Skeletal muscle cell (primary cell): ENCODE measurements at places on chromosomes 4 and X.

DNA sequence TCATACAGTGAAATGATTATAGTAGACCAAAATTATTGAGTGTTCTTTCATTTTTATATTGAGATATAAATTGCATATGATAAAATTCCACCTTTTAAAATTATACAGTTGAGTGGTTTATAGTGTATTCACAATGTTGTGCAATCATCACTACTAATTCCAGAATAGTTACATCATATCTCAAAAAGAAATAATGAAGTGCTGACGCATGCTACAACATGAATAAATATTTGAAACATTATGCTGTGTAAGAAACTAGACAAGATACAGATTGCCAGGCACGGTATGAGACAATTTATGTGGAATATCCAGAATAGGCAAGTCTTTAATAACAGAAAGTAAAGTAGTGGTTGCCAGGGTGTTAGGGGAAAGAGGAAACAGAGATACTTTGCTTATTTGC, 871.7 kb downstream of the FAM133A start:
- no peak for DNase-seq

- no peak for DNase-seq
These were observed 38.5 kb upstream of the TAPT1 start for GRCh38 chr4:16264798-16265197.

DNA sequence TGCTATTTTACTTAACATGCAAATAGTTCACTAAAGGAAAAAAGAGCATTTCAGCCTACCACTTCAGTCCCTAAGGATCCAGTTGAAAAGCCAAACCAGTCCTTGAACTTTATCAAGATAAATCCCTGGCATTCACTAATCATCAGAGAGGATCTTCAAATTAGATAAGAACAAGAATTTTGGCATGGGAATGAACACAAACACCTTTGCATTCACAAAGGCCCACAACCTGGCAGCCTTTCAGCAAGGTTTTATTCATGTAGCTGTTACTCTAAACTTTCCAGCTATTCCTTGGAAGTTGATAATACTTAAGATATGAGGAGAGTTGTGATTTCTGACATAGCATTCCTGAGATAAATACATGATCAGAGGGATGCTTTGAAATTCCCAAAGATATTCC, 193.4 kb downstream of the LRBA start:
- DNase-seq = no peak

GRCh38 chr4:7722766-7723387, 216.8 kb downstream of the AFAP1 start:
- no peak for DNase-seq

- peak; percentile 76 for DNase-seq
These were observed 29.3 kb downstream of the CRMP1 start for GRCh38 chr4:5863461-5864113.

GRCh38 chrX:153321381-153322124, at the start of gene PNMA6F:
PNMA6F (minus strand) TSS chrX:153321767; CDS start chrX:153320674, 1,093 bp downstream.
- no peak for DNase-seq

- peak; percentile 61 for DNase-seq
These were observed 4.7 kb downstream of the FAM120C start for GRCh38 chrX:54178100-54178940.

- no peak for DNase-seq
These were observed 85.8 kb downstream of the CXXC4 start for GRCh38 chr4:104408878-104409277.

DNA sequence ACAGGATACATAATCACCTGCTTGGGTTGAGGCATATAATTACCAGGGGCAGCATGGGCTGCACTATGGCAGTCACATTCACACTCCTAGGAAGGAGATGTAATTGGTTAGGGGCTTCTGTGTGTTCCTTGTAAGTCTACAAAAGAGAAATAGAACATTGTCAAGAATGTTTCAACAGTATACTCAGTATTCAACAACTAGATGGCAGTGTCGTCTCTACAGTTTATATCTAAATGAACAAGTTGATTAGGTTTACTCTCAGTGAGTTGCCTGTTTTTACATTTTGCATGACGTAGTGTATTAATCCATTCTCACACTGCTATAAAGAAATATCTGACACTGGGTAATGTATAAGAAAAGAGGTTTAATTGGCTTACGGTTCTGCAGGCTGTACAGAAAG, 50.5 kb upstream of the RAB33B start:
- no peak for DNase-seq

- DNase-seq = no peak
These were observed at the start of gene STS for GRCh38 chrX:7147413-7147977. STS (plus strand) TSS chrX:7147712; CDS start chrX:7253200, 105,488 bp downstream.

DNA sequence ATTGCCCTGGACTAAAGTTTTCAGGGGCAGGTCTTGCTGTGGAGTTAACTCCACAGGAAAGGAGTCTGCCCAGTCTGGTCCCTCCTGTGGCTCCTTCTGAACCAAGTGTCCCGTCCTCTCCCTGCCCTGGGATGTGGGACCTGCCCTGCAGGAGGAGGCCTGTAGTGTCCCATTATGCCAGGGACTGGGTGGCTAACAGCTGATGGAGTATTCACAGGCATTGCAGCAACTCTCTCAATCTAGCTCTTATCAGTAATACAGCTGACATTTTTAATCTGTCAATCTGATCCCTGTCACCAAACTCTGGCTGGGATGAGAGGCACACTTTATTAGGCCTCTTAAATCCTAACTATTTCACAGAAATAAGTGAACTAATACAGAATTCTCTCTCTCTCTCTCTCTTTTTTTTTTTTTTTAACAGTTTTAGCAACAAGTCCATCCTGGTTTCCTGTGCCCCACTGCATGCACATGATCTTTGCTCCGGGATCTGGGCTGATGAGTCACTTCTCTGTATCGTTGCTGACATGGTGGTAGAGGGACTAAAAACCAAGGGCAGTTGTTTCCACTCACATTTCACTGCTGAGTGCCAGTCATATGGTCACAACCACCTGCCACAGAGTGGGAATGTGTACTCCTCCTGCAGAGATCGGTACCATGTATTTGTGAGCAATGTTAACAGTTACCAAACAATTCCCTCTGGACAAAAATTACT, 39.1 kb downstream of the HAND2 start:
- peak; percentile 72 for DNase-seq

- DNase-seq = no peak
These were observed 329.6 kb upstream of the CLNK start for GRCh38 chr4:11014199-11014598.

GRCh38 chr4:10730019-10730418, 45.5 kb upstream of the CLNK start:
- no peak for DNase-seq

GRCh38 chr4:102546635-102547034, 45.5 kb downstream of the NFKB1 start:
- DNase-seq = no peak

DNA sequence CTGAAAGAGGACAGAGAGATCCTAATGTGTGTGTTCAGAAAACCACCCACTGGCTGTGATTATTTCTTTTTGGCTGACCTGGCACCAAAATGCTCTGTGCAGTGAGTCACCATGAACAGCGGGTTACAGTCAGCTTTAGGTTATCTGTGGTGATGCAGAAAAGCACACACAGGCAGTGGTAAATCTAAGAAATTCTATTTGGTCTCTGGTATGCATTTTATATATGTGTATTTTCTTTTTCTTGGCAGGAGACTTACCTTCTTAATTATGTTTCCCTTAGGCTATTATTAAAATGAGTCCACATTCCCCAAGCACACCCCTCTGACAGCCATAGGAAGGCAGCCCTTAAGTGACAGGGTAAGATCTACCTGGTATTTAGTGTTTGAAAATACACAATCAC, 79.1 kb upstream of the TFDP3 start:
- peak; percentile 26 for DNase-seq

- DNase-seq = no peak
These were observed 575 bp downstream of the MAP7D2 start for GRCh38 chrX:20116087-20116576.

DNA sequence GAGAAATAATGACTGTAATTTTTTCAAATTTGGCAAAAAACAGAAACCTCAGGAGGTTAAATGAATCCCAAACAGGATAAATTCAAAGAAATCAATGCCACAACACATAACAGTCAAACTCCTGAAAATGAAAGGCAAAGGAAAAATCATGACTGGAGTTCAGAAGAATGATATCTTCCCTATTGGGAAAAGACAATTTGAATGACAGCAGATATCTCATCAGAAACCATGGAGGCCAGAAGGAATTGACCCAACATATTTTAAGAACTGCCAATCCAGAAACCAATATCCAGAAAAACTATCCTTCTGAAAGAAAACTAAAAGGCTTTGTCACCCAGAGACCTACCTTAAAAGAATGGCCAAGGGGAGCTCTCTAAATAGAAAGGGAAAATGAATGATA, 40.1 kb upstream of the MAMLD1 start:
- DNase-seq = no peak

DNA sequence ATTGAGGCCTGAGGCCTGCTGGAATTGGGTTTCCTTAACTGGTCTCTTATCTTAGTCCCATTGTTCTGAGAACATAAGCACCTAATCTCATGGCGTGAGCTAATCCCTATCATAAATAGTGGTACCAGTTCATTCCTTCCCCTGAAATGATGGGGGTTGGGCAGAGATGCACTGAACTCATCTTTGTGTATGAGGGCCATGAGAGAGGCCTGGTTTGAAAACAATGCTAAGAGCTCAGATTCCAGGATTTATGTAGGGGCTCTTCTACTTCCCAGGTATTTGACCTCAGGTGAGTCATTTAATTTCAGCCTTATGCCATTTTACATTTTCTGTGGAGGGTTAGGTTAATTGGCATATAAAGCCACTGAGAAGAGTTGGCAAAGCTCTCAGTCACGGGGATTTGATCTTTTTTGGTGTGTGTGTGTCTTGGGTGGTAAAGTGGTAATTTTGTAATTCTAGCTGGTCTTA, 4.4 kb downstream of the RBM3 start:
- no peak for DNase-seq

- DNase-seq = no peak
These were observed 66.5 kb upstream of the ZFP42 start for GRCh38 chr4:187929024-187929423.

DNA sequence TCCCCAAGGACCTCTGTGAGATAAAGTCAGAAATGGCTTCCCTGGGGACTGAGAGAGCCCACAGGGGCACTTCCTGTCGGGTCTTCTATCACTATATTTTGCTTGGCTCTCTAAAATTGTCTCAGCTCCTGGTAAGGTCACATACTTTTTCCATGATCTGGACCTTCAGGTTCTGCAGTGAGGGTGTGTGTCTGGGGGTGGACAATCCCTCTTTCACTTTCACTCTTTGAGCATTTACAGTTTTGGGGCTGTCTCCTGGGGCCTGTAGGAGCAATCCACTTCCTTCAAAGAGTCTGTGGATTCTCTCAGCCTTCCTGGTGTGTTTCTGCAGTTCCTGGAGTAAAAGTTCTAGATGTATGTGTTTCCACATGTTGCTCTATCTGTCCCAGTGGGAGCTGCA, 335.7 kb downstream of the FSTL5 start:
- DNase-seq = peak; percentile 1

DNA sequence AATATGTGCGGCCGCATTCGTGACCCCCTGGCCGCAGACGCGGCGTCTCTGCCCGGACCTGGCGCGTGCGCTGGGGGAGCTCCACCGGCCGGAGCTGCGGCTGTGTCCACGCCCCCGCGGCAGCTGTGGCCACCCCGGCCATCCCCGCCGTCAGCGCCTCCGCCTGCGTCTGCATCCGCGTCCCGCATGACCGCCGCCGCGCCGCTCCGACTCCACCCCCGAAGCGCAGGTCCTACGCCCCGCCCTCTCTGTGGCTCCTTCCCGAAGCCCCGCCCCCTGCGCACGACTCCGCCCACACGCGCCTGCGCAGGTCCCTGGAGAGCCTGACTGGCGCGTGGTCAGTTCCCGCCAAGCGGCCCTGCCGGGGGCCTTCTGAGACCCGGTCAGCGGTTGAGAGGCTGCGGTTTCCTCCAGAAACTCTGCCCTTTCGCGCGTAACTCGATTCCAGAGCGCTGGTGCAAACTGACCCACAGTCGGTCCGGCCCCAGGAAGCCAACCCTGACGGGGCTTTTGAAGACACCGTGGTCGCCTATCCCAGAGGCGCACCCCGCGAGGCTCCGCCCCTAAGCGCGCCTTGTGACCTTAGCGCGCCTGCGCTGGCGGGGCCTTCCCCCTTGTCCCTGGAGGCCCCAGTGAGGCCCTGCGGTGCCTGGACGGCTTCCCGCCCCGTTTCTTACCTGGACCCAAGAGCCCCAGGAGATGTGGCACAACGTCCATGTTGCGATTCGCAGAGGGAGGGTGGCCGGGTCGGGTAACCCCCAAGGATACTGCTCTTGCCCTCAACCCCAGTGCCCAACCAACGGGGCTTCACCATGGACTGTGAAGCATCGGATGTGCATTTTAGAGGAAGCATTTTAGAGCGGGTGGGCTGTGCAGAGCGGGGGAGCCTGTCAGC, at the start of gene LAGE3:
Gene LAGE3 (minus strand): TSS at position 554 of the 895 bp plus-strand sequence. CDS start 366 bp downstream, at position 188.
- peak; percentile 56 for DNase-seq

DNA sequence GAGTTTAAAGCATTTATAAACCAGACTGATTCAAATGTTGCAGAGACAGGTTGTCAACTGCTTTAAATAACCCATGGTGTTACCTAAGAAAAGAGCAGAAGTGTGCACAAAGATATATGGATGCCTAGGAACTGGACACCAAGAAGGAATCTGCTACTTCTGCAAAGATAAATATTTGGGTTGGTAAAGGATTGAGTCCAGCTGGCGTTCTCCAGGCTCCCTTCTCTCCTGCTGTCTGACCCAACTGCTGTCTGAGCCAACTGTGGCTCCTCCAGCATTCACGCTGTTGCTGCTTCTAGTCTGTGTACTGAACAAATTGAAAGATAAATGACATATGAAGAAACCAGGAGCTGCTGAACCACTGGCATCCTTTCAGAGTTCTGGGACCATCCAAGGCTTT, 1167.8 kb upstream of the PRKX start:
- DNase-seq = no peak

- DNase-seq = no peak
These were observed 22.1 kb downstream of the PIR start for GRCh38 chrX:15471028-15471427.

- DNase-seq = no peak
These were observed 602.5 kb downstream of the TMA16 start for GRCh38 chr4:164096766-164097518.

DNA sequence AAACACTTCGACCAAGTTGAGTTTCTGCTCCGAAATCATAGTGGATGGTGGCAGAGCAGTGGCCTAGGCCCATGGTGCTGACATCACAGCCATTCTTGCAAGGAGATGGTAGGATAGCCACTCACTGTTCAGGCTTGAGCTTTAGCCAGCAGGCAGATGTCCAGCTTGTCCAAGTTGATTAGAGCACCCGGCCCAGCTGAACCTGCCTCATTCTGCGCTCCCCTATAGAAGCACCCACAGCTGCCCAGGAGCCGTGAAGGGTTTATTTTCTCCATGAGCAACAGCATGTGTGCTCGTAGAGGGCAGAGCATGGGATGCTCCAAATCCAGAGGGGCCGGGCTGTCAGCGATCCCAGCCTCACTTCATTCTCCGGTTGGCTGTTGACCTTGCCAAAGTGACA, 16.2 kb downstream of the PIGG start:
- no peak for DNase-seq

GRCh38 chr4:136644279-136644678, 888.0 kb downstream of the PCDH18 start:
- no peak for DNase-seq
